ENCODE measurements at places on chromosomes 3 and 15.

DNA sequence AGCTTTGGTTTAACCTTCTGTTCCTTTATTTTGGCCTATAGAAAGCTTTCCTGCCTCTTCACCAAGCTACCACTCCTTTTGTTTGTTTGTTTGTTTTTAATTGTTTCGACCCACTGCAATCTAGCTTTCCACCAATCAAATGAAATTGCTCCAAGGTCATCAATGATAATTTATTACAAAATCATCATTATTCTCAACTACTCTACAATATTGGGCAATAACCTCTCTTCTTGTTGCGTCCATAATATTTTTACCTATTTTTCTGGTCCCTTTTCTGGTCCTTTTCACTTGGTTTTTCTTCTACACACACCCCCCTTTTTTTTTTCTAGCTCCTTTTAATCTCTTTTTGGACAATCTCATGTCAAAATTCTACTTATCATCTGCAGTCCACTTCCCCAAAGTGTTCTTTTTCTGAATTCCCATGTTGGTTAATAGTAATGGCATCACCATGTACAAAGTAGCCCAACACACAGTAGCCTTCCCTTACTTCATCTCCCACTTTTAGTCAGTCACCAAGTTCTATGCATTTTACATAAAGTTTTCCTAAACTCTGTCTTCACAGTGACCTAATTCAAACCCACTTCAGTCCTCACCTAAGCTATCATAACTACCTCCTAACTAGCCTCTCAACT lies 11.0 kb upstream of the ANKRD28 start:
- no peak for DNase-seq

- no peak for DNase-seq
Observed at GRCh38 chr15:86942285-86942684, 862.6 kb downstream of the AGBL1 start.

DNA sequence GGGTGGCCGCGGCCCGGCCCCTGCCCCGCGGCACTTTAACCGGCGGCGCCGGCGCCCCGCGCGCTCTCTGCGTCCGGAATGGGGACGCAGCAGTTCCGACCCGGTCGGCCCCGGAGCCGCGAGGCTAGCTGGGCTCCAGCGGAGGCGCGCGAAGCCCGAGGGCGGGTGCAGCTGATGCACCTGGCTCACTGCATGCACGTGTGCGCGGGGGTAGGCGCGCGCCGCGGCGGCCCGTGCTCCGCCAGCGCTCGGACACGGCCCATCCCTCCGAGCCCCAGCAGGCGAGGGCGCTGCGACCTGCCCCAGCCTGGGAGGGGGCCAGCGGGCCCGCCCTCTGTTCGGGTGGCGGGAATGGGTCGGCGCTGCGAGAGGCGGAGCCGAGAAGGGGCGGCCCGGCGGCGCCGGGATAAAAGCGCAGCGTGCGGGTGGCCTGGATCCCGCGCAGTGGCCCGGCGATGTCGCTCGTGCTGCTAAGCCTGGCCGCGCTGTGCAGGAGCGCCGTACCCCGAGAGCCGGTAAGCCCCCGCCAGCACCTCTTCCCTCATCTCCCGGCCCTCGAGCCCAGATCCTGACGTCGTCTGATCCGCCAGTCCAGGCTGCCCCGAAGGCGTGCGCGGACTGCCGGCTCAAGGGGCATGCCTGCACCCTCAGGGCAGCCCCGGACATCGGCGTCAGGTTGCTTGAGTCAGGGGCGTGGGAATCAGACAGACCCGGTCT lies at the start of the genes CHDH and IL17RB:
Gene CHDH, minus strand, starts transcription at position 286 of the 717 bp plus-strand sequence. CDS start 22,411 bp downstream, outside the sequence.
Gene IL17RB, plus strand, starts transcription at position 435 of the 717 bp plus-strand sequence. Its CDS starts 21 bp downstream, at position 456.
- peak; percentile 84 for DNase-seq

DNA sequence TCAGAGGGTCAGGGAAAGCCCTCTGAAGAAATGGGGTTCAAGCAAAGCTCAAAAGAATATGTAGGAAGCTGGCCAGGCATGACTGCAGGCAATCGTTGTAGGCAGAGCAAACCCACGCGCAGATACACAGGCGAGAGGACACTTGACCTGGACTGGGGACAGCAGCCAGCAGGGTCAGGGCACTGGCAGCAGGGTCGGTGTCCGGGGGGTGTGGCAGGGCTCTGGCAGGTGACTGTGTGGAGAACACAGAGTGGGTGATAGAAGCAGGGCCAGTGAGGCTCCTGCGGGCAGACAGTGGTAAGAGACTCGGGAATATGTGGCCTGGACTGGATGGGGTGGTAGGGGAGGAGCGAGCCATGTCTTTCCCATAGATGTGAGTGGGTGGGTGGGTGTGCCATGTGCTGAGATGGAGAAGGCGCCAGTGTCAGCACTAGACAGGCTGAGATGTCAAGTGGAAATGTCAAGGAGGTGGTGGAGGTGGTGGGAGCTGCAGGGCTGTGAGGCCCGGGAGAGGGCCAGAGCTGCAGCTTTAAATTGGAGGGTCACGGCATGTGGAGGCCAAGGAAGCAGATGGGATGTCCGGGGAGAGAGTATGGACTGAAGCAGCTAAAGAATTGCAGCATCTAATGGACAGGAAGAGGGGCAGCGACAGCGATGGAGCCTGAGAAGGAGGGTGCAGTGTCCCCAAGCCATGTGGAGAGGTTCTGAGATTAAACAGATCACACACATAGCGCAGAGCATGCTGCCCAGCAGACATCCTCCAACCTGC lies 13.4 kb downstream of the TMEM43 start:
- DNase-seq = peak; percentile 19

DNA sequence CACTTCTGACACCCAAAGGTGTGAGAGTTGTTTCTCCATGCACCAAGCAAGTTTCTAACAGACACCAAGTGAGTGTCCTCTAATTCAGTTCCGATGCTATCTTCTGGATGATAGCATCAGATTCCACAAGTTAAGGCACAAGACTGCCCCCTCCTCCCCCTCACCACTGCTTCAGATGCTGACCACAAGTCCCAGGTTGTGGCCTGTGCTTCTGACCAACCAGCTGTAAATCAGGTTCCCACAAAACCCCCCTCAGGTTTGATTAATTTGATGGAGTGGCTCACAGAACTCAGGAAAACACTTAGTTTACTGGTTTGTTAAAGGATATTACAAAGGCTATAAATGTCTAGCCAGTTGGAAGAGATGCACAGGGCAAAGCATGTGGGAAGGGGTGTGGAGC lies 7.0 kb upstream of the PLA1A start:
- DNase-seq = no peak

DNA sequence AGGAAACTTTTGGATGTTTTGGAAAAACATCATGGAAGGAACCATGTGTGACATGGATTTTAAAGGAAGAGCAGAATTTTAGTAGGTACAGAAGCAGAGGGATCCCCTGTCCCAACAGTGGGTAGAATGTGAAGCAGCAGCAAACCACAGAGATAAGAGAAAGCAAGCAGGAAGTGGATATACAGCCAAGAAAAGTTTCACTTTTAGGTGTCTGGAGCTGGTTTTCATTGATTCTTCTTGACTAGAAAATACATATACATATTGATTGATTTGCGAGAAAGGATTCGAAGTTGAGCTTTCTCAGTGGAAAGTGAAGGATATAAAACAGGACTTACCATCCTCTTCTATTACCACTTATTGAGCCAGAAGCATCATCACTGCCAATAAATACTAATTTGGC lies 133.5 kb downstream of the KCNMB2 start:
- DNase-seq = no peak

GRCh38 chr3:172107403-172107802 lies 68.0 kb downstream of the FNDC3B start:
- no peak for DNase-seq

GRCh38 chr3:124248471-124249028 lies 256.6 kb upstream of the ROPN1 start:
- DNase-seq = peak; percentile 82

- no peak for DNase-seq
Observed at GRCh38 chr3:27454461-27454860, 29.7 kb downstream of the SLC4A7 start.

GRCh38 chr3:33071946-33072345 lies 25.0 kb downstream of the GLB1 start:
- no peak for DNase-seq

- no peak for DNase-seq
Observed at GRCh38 chr3:191593486-191593885, 132.5 kb downstream of the PYDC2 start.

- DNase-seq = no peak
Observed at GRCh38 chr3:162938083-162938482, 1441.5 kb downstream of the OTOL1 start.

GRCh38 chr15:90086868-90087268 lies 15.4 kb downstream of the IDH2 start:
- DNase-seq = no peak

DNA sequence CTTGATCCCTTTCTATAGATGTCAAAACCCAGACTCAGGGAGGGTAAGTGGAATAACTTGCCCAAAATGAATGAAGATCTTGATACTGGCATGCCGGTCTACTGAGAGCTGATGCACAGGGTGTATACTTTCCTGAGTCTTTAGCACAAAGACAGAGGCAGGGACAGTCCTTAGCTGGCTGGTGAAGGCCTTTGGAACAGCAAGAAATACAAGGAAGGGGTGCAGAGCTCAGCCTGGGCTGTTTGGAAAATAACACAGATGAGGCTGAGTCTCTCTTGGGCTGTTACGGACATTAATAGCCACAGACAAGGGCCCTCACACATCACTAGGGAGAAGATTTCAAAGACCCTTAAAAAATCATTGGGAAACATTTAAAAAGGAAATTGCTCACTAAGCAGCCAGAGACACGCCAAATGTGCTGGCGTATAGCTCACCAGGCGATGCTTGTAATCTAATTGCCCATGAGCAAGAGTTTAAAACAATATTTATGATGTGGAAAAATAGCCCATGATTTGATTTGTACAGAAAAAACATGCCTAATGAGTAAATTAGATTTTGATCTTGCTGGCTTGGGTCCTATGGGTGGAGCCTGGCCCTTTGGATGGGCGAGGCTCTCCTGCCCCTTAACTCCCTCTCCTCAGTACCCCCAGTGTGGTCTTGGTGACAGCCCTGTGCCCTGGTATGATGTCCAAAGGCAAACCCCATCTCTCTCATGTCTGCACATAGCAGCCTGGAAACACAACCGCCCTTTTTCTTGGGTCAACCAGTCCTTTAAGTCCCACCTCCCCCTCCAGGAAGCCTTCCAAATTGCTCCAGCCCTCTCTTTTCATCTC lies 81.8 kb upstream of the MRPS22 start:
- no peak for DNase-seq

DNA sequence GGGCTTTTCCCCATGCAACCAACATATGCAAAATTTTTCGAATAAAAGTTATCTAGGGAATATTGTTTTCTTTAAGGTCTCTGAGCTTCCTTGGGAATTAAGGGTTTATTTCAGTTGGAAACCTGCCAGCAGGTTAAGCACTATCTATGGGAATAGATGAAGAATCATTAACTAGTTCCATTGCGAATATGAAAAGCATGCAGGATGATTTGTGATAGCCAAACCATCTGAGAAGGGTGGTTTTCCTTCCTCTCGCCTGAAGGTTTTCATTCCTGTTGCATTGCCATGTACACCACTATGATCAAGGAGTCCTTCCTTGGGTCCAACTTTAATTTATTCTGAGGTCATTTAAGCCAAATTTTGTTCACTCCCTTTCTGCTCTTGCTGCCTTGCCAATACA lies 184.9 kb downstream of the NR2F2 start:
- DNase-seq = no peak

- no peak for DNase-seq
Observed at GRCh38 chr15:59688423-59688781, 718 bp downstream of the BNIP2 start.

- no peak for DNase-seq
Observed at GRCh38 chr3:147398813-147399534, 7.4 kb downstream of the ZIC4 start.

- DNase-seq = no peak
Observed at GRCh38 chr3:149174901-149175300, 45.5 kb downstream of the HPS3 start.

GRCh38 chr3:38644016-38644661 lies 5.3 kb downstream of the SCN5A start:
- DNase-seq = no peak

GRCh38 chr3:152104847-152105415 lies 163.8 kb upstream of the MBNL1 start:
- DNase-seq = no peak

All from left colon (tissue), 2 donors.